NCI-H1105 (cell line): ENCODE measurements at places on chromosomes 12 and 14.

GRCh38 chr14:86521843-86522242 lies 991.9 kb downstream of the FLRT2 start:
- no peak for DNase-seq

DNA sequence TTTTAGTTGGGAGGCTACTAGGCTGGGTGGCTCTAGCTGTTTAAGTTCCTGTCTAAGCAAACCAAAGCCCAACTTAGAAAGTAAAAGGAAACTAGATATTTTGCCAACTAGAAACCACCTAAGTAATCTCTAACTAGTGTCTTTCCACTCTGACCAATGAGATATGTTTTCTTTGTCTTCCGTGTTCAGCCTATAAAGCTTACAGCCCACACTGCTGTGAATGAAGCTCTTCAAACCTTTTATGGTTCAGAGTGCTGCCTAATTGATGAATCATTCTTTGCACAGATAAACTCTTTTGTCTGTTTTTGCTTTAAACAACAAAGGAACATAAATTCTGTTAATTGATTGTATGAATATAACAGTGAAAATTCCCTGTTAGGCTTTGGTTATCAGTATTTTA lies 66.1 kb downstream of the FUT8 start:
- peak; percentile 36 for DNase-seq

- DNase-seq: peak; percentile 5
Measured at GRCh38 chr12:71671816-71672215, 7.7 kb downstream of the THAP2 start.

GRCh38 chr12:131720921-131721320 lies 10.0 kb downstream of the SFSWAP start:
- no peak for DNase-seq

DNA sequence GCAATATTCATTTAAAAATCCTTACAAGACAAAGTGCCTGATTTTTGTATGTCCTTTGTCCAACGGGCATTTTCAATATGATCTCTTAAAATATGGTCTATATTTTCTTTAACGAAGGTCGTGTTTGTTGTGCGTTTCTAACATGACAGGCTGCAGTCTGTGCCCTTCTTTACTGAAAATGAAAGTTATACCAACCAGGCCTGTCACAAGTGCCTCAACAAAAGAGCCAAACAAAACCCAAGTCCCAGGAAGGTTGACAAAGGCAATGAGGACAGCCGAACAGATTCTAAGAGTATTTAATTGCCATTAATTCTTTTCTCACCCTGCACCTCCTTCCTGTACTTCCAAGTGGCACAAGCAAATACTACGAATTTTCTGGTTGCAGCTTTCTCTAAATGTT lies 13.9 kb downstream of the PAX9 start:
- DNase-seq: no peak

- DNase-seq: no peak
Measured at GRCh38 chr12:87039536-87039935, 783.3 kb upstream of the MGAT4C start.

GRCh38 chr14:33946679-33947476 lies 4.0 kb downstream of the EGLN3 start:
- no peak for DNase-seq

GRCh38 chr12:76247026-76247646 lies 101.1 kb downstream of the BBS10 start:
- no peak for DNase-seq

DNA sequence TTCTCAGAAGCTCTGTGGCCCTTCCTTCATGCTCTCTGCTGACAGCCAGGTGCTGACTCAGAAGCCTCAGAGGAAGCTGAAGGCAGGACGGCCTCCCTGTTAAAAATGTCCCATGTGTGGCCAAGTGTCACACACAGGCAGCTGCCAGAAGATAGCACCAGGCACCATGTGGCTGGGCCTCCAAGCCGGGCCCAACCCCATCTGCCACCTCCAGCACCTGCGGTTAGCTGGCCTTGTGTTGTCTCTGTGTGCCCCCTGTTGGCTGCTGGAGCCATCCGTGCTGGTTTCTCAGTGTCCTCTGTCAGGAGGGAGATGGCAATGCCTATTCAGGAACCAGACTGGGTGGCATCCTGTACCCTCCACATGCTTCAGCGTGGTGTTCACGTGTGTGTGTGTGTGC lies 63.2 kb downstream of the TSPAN11 start:
- DNase-seq: no peak

- DNase-seq: no peak
Measured at GRCh38 chr12:13724136-13724535, 257.3 kb downstream of the GRIN2B start.

DNA sequence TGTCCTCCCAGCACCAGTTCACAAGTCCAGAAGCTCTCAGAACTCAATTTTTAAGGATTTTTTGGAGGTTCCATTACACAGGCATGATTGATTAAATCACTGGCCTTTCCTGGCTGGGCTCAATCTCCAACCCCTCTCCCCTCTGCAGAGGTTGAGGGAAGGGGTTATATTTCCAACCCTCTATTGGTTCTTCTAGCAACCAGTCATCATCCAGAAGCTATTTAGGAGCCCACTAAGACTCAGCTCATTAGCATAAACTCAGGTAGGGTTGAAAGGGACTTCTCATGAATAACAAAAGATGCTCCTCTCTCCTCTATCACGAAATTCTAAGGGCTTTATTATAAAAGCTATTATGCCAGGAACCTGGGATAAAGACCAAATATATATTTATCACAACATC lies 41.5 kb downstream of the SPPL3 start:
- no peak for DNase-seq

- no peak for DNase-seq
Measured at GRCh38 chr12:105469701-105470100, 139.2 kb downstream of the C12orf75 start.

- no peak for DNase-seq
Measured at GRCh38 chr14:103113774-103114173, 9.5 kb upstream of the TNFAIP2 start.

DNA sequence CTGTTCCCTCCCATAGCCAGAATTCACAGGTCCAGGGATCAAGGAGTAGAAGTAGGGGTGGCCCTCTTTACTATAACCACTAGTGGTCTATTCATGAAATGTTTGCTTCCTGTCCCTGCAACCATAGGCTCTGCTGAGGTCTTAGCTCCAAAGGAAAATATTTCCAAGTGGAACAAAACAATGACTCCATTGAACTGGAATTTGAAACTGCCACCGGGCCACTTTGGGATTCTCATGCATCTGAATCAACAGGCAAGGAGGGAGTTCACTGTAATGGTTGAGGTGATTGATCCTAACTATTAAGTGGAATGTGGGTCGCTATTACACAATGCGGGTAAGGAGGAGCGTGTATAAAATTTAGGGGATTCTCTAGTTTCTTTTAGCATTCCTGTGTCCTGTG lies 197.0 kb downstream of the ETNK1 start:
- no peak for DNase-seq

DNA sequence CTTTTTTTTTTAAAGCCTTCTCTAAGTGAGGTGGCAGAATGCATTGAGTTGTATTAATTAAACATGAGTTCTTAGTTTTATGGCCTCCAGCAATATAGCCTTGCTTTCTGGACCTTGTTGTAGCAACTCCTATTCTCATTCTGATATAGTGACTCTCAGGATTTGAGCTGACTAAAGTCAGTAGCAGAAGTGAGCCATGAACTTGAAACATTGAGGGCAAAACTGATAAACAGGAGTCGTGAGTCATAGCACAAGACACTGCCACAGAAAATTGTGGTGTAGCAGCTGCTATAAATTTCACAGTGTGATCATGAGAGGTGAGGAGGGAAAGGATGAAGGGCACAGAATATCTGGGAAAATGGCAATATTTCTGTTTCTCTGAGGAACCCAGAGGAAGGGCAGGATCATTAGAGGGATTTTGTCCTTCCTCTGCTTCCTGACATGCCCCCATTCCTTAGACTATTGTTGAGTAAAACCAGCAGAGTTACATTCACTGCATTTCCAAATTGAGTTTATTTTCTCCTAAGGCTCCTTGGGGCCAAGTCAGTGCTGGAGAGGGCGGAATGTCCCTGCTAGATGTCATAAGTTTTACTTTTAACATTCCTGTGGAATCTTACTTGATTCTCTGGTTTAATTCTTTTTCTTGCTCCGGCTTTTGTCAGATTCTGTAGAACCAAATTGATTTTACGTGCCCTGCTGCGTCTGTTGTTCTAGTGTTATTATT lies 7.5 kb downstream of the KLRG1 start:
- DNase-seq: no peak

- DNase-seq: no peak
Measured at GRCh38 chr12:2833810-2834209, 1.0 kb downstream of the NRIP2 start.

DNA sequence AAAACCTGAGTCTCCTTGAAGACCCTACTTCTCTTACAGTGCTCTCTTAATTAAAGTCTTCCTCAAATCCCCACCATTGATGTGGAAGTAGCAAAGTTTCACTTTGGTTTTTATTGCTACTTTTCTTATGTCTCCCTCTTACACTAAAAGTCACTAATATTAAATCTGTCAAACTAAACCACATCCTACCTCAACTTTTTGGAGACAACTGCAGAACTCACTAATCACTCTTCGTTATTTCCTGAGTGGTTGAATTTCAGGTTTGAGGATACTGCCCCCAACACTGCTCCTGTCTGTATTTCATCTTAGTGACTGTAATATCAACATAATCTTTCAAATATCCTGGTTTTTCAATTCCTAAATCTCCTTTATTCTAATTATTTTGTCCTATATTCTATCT lies 213.0 kb upstream of the PDE3A start:
- no peak for DNase-seq

GRCh38 chr12:18476861-18477260 lies 215.5 kb downstream of the PIK3C2G start:
- DNase-seq: no peak

GRCh38 chr14:70425354-70425753 lies 8.5 kb upstream of the SYNJ2BP start:
- peak; percentile 10 for DNase-seq

DNA sequence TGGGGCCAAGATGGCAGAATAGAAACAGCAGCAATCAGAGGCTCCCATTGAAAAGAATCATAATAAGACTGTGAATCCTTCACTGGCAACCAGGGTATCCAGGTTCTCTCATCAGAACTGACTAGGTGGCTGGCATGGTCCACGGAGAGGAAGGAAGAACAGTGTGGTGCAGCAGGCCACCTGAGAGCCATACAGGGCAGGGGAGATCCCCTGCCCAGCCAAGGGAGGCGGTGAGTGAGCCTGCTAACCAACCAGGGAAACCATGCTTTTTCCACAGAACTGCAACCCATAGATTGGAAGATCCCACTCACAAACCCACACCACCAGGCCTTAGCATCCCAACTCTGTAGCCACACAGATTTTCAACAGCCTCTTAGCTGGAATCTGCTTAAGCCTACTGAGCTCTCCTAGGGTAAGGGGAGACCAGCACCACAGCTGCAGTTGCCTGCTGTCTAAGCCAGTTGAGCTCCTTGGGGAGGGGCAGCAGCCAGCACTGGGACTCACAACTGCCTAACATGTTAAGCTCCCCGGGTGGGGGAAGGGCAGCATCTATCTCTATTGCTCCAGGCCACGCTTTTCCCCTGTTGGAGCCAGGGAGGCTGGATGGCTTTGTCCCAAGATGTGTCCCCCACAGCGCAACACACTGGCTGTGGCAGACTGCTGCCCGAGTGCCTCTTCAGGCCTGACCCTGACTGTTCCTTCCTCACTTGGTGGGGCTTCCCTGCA lies 342.6 kb upstream of the CCDC196 start:
- DNase-seq: no peak

DNA sequence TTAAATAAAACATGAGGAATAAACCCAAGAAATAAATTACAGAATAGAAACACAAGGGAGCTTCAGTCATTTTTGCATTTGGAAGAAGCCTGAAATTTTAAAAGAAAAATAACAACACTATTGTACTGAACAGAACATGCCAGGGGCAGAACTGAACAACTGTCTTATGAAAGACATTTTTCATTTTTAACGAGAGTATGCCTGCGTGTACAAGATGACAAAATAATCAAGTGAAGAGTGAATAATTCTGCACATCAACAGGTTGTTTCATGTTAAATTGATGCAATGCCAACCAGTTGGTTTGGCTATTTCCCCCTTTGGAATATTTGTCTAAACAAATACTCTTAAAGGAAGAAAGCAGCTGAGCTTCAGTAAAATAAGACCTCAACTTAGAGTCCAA lies 103.3 kb upstream of the BTG1 start:
- DNase-seq: no peak

DNA sequence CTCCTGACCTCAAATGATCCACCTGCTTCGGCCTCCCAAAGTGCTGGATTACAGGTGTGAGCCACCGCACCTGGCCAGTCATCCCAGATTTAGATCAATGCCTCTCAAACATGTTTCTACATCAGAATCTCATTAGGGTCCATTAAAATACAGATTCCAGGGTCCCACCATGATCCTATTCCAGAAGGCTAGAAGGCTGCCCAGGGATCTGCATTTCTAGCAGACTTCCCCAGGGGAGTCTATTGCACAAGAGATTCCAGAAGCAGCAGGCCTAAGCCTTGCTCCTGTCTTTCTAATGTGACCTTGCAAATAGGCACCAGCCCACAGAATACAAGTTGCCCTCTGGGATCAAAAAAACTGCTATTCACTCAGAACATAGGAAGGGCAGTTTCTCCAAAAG lies 81.5 kb downstream of the SCARB1 start:
- no peak for DNase-seq

DNA sequence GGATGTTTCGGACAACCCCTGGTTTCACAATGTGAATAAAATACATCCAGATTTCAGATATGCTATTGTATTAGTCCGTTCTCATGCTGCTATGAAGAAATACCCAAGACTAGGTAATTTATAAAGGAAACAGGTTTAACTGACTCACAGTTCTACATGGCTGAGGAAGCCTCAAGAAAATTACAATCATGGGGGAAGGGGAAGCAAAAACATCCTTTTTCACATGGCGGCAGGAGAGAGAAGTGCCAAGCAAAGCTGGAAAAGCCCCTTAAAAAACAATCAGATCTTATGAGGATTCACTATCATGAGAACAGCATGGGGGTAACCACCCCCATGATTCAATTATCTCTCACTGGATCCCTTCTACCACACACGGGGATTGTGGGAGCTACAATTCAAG lies 451.7 kb downstream of the MDGA2 start:
- no peak for DNase-seq

DNA sequence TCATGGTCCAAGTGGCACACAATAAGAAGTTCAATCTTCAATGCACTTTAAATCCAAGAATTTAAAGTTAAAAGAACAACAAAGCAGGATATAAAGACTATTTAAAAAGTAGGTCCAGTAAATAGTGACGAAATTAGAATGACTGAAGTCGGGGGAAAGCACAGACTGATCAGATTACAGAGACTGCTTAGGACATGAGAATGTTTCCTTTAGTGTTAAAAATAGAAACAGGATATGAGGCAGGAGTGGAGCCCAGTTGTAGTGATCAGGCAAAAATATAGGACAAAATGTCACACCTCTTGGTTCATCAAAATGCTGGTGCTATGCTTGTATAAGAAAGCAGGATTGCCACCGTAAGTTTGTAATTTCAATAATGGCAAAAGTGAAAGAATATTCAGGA lies 52.2 kb upstream of the CD163 start:
- no peak for DNase-seq
